ENCODE measurements at places on chromosomes 13 and 19.

GRCh38 chr13:20848944-20849343, 53.6 kb downstream of the XPO4 start:
- no peak for DNase-seq

DNA sequence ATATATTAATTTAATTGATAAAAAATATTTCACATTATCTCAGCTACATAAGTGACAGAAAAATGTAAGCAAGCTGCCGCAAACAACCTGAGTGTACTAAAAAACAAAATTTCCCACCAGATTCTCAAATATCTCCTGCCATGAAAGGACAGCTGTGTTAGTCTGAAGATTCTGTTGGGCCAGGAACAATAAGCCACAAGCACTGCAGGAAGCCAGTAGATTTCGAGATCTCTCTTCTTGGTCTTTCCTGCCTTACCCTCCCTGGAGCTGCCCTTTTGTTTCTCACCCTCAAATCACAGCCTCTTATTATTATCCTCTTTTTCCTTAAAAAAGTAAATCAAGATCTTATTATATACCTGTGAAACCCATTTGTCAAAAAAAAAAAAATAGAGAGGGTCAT, 165.6 kb downstream of the EFNB2 start:
- DNase-seq = no peak

GRCh38 chr19:54684527-54684926, 21.7 kb downstream of the LILRB4 start:
- no peak for DNase-seq

GRCh38 chr19:10155839-10156238, 36.1 kb upstream of the EIF3G start:
- DNase-seq = no peak

Data from stimulated activated CD8-positive, alpha-beta memory T cell treated with anti-CD3 and anti-CD28 coated beads, Interleukin-4, amount 100 ng/mL, for 4 hours (primary cell).